Right atrium auricular region (tissue), 2 donors: ENCODE measurements at places on chromosomes 5 and 9. TPM values are rescaled to one million over a fixed set of nuclear protein-coding genes. Genes with fewer than 3 reads are reported as not detected.

- peak; percentile 87 for DNase-seq
Observed at GRCh38 chr5:172102913-172103626, 85.0 kb downstream of the STK10 start.

DNA sequence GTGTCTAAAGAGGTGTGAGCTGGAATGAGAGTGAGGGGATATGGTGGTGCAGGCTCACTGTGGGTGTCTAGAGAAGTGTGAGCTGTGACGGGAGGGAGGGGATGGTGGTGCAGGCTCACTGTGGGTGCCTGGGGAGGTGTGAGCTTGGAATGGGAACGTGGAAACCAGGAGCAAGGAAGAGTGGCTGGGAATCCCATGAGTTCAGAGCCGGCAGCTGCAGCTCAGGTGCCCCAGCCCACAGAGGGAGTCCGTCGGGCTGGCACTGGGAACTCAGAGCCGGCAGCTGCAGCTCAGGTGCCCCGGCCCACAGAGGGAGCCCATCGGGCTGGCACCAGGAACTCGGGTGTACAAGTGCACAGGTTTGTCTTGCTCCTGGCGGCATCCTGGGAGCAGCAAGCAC lies 45.6 kb downstream of the IRX2 start:
- no peak for DNase-seq

GRCh38 chr9:6415266-6415665 lies 2.3 kb downstream of the UHRF2 start:
- no peak for DNase-seq

- DNase-seq: no peak
Observed at GRCh38 chr9:110738982-110739381, 70.4 kb downstream of the MUSK start.

GRCh38 chr5:162221910-162222309 lies 154.3 kb downstream of the GABRG2 start:
- no peak for DNase-seq

GRCh38 chr5:132641841-132642240 lies 16.1 kb upstream of the IL13 start:
- DNase-seq: no peak

GRCh38 chr5:218457-219291 lies 554 bp downstream of the SDHA start:
- no peak for DNase-seq

GRCh38 chr5:88613051-88613450 lies 269.9 kb downstream of the MEF2C start:
- no peak for DNase-seq

DNA sequence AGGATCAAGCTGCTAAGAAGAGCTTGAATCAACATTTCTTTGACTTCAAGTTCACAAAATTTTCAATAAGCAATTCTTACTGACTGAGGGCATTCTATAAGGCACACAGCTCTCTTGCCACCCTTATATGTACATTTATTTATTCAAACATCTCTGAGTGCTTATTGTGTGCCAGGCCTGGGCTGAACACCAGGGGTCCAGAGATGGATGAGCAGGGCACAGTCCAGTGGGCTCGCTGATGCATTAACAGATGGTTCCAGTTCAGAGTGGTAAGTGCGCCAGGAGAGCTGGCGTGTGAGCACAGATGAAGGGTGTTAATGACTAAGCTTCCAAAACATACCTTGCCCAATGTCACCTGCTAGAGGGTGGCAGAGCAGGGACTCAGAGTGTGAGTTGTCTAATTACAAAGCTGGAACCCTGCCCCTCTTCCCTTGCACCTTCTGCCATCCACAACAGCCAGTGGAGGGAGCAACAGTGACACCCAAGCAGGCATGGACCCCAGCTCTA lies 24.6 kb downstream of the ALG2 start:
- DNase-seq: no peak

GRCh38 chr5:160458806-160459800 lies 37.4 kb downstream of the PTTG1 start:
- no peak for DNase-seq

DNA sequence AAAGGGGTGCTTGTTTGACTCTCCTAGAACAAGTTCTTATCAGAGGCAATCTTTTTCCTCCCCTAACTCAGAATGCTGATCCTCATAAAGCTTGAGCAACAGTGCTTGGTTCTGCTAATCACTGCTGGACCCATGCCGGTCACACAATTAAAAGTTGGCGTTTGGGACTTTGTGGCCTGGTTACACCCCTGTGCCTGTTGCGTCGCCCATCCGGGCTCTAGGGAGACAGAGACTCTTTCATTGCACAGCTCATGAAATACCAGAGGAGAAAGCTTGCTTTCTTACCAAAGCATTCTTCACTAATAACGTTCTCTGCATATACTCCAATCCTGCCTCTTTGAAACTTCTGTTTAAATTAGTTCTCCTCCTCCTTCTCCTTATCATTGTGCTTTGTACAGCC lies 301.1 kb downstream of the NR3C1 start:
- peak; percentile 61 for DNase-seq

- no peak for DNase-seq
Observed at GRCh38 chr5:162503796-162504195, 436.2 kb downstream of the GABRG2 start.

DNA sequence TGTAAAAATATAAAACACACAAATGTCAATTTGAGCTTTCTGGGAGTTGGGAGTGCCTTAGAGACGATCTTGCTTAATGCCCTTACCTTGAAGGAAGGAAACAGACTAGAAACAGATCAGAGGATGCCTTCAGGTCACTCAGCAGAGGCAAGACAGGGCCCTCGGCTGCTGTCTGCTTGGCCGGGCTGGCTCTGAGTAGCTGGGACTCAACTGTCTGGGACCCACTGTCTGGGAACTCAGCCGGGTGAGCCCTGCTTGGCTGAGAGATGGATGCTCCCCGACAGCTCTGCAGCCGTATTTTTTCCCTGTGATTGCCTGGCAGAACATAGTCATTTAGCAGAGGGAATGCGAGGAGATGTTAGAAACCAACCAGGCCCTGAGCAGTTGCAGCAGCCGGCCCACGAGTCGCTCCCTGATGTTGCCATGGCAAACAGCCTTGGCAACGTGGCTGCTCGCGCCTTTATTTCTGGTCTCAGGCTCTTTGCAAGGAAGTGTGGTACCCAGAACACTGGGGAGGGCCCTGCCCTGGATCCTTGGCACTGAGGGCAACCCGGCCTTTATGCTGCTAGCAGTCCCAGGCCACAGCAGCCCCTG lies 10.9 kb downstream of the PPARGC1B start:
- no peak for DNase-seq

GRCh38 chr9:93869863-93870262 lies 85.3 kb downstream of the BARX1 start:
- no peak for DNase-seq

DNA sequence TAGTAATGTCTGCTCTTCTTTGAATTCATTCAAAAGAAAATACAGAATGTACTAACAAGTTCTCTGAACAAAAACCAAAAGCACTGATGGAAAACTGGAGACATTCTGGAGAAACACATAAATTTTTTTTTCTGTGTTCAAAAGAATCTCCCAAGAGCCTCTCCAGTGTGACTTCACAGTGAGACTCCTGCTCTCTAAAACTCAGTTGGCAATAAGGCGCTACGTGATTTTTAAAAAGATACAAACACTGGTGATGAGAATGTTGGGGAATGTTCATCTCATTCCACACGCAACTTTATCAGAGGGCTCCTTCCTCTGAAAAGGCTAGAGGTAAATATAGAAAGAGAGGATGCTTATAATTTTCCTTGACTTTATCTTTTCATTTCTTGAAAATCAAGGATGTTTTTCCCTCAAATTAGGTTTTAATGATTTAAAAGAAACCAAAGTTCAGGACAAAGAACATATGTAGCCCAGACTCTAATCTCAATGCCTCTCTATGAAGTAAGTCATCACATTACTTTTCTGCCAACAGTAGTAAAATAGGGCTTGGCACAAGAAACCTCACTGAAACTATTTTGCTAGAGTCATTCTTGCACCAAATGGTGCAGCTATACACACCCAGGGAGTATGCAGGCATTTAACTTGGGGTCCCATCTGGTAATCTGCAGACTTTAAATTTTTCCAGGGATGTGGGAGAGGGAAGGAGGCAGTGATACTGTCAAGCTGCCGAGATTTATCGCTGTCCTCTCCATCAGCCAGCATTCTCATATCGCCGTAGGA lies 12.9 kb upstream of the AOPEP start:
- DNase-seq: no peak

- DNase-seq: no peak
Observed at GRCh38 chr9:89541798-89542197, 43.9 kb upstream of the SEMA4D start.

DNA sequence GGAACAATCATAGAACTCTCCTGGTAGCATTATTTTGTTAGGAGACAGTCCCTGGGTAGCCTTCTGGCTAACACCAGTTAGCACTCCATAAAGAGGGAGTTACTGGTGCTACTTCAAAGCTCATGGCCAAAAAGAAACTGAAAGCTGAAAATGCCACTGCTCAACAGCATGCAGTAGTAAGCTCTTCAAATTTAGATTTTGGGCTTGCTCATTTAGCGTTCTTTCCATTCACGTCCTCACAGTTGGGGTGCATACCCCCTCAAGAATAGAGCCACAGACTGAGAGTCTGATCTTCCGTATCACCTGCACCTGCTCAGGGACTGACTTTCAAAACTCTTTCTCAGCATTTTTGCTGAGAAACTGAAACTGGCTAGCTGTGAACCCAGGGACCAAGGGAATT lies 24.7 kb downstream of the NTRK2 start:
- no peak for DNase-seq

DNA sequence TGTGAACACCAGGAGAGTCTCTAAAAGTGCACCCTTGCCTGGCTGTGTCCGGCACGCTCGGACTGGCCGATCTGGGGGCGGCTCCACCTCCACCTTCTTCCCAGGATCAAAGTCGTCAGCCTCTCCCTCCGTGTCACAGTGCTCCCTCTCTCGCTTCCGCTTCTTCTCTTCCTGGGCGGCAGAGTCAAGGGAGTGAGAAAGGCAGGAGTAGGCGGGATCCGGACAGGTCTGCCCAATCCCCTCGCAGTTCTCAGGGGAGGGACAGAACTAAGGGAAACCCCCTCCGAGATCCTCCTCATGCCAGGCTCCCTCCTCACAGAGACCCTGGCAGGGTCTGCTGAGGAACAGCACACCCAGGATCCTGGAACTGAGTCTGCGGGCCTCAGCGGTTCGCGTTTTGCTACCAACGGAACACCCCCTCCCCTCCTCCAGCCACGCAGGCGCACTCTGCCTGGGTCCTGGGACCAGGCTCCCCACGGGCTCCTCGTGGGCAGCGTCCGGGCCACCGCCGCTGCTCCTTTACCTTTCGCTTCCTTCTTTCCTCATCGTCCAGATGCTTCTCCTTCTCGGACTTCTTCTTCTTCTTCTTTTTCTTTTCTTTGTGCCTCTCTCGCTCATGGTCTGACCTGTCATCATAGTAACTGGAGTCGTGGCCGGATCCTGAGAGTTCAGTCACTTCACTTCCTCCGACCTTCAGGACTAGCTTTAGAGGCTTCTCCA lies 1.3 kb downstream of the BRD9 start:
- no peak for DNase-seq

DNA sequence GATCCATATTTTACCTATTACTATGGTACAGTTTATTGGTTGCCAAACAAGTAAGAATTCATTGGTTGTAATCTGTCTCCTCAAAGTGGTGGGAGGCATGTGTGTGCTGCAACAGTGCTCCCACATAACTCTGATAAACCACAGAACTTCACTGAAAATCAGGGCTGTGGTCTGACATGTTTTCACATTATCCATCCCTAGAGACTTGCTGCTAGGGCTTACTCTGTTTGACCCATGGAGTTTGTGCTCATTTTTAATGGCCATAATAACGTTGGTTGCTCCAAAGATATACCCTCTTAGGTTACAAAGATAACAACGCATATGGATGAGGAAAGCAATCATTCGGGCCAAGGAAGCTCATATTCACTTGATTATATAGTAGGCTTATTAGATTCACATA lies 37.0 kb downstream of the HACD4 start:
- no peak for DNase-seq

GRCh38 chr9:127931092-127931881 lies 710 bp upstream of the PIP5KL1 start:
- no peak for DNase-seq

DNA sequence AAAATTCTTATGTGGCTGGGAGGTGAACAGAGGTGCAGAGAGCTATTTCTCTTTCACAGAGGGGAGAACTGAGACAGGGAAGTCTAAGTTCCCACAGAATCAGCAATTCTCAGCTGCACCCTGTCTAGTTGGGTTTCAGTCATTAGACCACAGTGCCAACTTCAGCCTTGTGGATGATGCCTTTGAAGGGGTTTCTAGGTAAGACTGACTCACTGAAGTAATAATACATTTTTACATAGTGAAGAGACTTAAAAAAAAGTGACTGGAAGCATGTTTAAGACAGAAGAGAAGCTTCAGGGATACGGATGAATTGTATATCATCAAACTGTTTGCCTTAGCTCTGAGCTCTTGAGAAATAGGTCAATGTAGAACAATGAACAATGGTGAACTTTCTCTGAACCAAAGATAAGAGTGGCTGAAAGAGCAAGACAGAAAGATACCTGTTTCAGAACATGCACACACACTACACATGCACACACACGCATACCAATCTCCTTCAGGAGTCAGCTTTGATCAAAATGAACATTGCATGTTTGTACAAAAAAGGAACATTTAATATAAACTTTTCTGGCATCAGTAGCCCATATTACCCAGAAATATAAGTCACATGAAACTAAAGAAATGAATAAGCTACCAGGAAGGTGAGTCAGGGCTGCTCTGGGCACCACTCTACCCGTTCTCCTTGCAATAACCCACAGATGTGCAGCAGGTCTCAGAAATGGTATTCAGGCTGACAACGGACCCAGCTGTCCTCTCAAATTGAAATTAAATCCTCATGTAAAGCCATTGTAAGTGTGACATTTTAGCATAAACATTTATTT lies 12.6 kb upstream of the FYB1 start:
- no peak for DNase-seq

DNA sequence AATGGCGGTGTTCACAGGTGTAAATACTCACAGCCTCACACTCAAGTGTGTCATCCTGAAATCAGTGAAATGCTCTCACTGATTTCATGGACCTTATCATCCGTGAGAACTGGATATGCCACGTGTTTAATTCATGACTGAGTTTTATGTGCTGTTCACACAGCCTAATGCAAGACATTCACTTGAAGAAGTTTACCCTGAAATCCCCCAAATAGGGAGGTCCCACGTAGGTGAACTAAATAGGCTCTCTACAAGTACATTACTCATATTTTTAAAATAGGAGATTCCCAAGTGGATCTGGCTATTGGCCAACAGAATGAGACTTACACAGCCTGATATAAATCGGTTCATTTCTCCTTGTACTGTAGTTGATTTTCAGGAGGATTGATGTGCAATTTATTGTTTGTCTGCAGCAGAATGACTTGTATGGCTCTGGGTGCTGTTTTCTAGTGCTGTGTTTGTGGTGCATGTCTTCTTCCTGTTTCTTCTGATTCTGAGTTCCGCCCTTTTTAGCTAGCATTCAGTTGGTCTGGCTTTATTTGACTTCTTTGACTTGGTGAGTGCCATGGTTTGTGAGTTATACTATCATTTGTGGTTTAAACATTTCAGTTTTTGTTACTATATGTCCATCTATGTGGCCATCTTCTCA lies 25.1 kb downstream of the TRIO start:
- no peak for DNase-seq

Gene SHB
- total RNA-seq: 39.9 TPM

Gene SLC34A3
- not detected for total RNA-seq

Gene SHLD3
- total RNA-seq: 2.4 TPM

Gene AJM1
- total RNA-seq: 3.0 TPM

Gene SETX
- total RNA-seq: 32.3 TPM

Gene GOLGA1
- 12.8 TPM for total RNA-seq

Gene LCN15
- total RNA-seq: 1.4 TPM

Gene BTNL3
- not detected for total RNA-seq

Gene CCDC183
- 2.5 TPM for total RNA-seq

Gene SCGB3A2
- not detected for total RNA-seq
